Glomerular endothelial cell (primary cell): ENCODE measurements at places on chromosomes 11 and 22.

DNA sequence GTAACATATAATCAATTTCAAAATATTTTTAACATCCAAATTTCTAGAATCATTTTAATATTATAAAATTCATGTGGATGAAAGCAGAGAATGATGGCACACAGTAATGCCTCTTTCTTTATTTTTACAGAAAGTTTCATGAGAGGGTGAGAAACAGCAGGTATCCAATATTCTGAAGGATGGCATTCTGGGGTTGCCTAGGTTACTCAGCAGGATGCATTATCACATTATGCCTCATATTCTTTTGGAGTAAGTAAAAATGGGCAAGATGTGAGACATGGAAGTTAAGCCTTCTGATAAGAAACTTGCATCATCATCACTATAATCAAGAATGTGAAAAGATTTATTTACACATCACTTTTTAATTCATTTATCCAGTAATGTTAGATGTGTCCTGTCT, 148.7 kb upstream of the PGR start:
- no peak for DNase-seq

- DNase-seq, result no peak
These were observed 242.4 kb downstream of the FAM76B start for GRCh38 chr11:95547186-95547585.

- DNase-seq, result no peak
These were observed 128.1 kb upstream of the LDLRAD3 start for GRCh38 chr11:35815556-35816315.

DNA sequence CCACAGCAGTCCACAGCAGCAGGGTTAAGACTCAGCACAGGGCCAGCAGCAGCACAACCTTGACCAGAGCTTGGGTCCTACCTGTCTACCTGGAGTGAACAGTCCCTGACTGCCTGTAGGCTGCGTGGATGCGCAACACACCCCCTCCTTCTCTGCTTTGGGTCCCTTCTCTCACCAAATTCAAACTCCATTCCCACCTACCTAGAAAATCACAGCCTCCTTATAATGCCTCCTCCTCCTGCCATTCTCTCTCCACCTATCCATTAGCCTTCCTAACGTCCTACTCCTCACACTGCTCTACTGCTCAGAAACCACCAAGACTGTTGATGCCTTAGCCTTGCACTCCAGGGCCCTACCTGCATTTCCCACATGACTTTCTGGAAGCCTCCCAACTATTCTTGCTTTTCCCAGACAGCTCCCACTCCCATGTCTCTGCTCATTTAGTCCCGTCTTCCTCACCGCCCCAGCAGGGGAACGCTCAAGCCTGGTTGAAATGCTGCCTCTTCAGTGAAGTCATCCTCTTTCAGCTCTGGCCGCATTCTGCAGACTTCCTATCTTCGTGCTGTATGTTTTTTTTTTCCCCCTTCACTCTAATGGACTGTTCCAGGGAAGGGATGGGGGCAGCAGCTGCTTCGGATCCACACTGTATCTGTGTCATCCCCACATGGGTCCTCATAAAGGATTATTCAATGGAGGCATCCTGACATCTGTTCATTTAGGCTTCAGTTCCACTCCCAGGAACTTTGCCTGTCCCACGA, 3.3 kb downstream of the IL18BP start:
- DNase-seq, result no peak

DNA sequence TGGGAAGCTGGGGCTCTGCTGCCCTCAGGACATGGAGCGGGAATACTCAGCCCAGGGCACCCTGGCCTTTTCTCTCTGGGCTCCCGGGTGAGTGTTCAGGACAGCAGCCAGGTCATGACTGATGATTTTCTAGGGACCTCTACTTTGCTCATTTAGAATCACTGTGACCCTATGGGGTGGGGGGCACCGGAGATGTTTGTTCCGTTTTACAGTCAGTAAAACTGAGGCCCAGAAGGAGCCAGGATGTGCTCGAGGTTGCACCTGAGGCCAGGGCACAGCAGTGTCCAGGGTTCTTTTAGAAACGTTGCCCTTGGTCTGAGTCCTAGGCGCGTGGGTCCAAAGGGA, 48.1 kb downstream of the SMIM38 start:
- DNase-seq, result no peak

- no peak for DNase-seq
These were observed 29.2 kb downstream of the ADAMTS8 start for GRCh38 chr11:130399196-130399595.
